ENCODE measurements at places on chromosomes 2 and 18.

DNA sequence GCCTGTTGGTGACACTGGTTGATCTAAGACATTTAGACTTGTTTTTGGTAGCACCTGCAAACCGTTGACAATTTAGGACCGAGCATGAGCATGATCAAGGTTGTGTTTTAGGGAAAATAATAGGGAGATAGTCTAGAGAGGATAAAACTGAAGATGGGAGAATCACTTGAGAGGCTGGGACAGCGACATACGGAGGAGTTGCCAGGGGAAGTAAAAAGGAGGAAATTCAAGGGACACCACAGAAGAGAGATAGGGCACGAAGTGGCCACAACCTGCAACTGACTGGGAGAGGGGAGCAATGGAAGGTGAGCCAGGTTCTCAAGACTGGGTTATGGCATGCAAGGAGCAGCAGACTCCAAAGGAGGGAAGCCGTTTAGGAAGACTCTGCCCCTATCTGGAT is 1.4 kb upstream of the ATP8B1 start:
- peak; percentile 0 for DNase-seq

DNA sequence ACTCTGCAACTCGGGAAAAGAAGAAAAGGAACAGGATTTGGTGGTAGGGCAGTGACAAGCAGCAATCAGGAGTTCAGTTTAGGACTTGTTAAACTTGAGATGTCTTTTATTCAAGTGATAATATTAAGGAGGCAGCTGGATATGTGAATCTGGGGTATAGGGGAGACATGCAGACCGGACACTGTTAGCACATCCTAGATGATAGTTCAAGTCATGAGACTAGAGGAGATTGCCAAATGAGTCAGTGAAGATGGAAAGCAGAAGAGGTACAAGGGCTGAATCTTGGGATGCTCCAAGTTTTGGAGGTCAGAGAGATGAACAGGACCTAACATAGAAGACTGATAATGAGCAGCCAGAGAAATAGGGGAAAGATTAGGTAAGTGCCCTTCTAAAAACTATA is 69.5 kb upstream of the PSME4 start:
- no peak for DNase-seq

GRCh38 chr2:195313962-195314361 is 343.1 kb upstream of the SLC39A10 start:
- DNase-seq, result no peak

DNA sequence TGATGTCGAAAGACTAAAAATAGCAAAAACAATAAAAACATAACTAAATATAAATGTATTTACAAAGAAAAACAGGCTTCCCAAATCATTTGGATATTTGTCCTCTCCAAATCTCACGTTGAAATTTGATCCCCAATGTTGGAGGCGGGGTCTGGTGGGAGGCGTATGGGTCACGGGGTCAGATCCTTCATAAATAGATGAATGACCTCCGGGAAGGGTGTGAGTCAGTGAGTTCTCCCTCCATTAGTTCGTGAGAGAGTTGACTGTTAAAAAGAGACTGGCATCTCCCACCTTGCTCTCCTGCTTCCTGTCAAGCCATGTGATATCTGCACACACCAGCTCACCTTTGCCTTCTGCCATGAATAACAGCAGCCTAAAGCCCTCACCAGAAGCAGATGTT is 703.0 kb downstream of the TMEM182 start:
- DNase-seq, result no peak

DNA sequence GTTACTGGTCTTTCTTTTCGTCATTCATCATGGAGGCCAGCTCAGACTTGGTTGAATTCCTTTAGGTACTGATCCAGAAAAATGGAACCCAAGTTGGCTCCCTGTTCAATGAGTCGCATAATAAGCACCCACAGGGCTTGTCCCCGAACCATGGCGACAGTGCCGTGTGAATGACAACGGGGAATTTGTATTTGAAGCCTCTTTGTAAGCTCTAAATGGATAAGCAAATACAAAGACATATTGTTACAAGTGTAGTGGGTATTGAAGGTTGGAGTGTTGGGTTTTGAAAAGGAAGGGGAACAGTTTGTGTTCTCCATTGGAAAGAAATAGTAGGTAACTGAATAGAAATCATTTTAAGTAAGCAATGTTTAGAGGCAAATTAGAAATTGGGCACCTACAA is 288.9 kb downstream of the SLC4A3 start:
- DNase-seq, result no peak

GRCh38 chr2:150134223-150134857 is 353.1 kb downstream of the RND3 start:
- DNase-seq, result no peak

DNA sequence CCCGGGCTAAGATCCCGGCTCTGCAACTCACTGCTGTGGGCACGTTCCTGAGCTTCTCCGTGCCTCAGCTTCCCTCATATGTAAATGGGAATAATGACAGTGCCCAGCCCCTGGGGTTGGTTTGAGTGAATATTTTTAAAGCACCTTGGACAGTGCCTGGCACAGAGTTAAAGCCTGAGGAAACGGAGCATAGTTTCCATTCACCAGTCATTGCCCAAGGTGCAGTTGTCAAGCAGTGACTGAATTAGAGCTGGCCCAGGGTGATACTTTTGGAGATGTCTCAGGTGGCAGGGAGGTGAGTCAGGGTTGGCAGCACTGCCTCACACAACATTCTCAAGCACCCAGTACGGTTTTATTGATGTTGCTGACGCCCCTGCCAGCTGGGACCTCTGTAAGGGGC is 12.2 kb downstream of the TMEM177 start:
- DNase-seq, result no peak

DNA sequence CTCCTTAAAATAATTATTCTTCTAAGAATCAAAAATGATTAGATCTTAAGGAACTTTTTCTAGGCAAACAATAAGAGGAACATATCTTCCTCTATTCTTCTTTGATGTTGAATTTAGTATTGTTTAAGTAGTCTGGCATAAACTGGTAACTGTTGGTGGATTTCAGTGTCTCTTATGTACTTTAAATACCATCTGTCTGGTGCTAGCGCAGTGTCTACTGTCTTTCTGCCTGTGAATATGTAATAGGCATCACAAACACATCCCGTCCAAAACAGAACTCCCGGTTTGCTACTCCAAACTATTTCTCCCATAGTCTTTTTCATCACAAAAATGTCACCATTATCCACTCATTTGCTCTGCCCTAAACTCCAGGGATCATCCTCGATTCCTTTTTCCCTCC is 281.7 kb downstream of the PHLPP1 start:
- no peak for DNase-seq

DNA sequence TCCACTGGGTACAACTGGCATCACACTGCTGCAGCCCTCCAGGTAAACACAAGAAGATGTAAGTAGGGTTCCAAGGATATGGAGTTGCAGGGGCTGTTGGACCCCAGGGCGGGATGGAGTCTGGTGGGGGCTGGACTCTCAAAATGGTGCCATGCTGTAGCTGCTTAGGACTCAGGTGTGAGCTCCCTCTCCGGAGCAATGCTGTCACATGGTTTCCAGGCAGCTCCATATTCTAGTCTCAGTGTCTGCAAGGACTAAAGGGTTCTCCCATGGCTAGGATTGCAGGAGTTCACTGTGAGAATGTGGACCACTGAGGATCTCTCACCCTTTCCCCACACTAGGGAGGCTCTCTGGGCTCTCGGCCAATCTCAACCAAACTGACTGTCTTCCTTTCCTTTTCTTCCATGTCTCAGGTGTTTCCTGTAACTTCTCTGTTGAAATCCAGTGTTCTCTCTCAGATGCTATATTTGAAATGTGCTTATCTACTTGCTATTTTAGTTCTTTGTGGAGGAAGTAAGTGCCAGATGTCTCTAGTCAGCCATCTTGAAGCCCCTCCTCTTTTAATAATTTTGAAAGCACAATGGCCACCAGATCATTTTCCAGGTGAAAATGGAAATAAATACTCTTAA is 57.6 kb downstream of the CCNT2 start:
- DNase-seq, result no peak

DNA sequence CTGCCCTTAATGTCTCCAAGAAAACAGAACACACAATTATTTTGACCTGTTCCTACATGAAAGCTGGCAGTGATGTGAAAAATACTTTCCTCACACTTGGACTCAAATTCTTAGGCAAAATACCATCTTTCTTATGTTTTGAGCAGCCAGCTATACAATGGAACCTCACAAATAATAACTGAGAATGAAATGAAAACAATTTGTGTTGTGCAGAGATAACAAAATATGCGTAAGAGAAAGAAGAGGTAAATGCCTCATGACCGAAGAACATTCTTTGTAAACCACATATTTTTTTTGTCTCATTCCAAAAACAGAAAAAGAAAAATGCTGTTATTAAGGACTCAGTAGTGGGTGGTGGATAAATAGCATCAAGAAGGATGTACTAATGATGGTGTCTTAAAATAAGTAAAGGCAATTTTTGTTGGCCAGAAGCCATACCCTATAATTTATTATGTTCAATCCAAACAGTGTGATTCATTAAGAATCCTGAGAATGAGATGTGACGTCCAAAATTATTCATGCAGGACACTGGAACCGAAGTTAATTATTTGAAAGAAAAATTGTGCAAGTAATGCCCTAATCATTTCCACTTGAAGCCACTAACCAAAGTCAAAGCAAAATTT is 193.0 kb upstream of the NETO1 start:
- no peak for DNase-seq

- DNase-seq, result no peak
These were observed 7.3 kb downstream of the COQ10B start for GRCh38 chr2:197460649-197461048.

DNA sequence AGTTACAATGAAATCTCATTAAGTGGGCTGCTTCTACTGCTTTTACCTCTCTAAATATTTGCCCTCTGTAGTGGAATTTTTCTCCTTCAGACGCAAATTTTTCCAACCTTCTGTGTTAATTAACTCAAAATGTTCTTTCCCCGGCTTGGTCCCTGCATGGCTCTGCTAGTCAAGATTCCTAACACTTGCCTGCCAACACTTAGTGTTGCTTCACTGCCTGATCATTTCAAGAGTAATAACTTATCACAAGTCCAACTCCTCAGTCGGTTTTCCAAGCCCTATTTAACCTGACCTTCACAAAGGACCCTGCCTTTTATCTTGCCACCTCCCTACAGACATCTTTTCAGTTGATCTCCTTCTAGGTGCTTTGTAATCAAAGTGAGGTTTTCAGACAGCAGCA is 142.7 kb downstream of the HRH4 start:
- DNase-seq, result no peak

- no peak for DNase-seq
These were observed 14.8 kb upstream of the CXCR4 start for GRCh38 chr2:136132825-136133155.

DNA sequence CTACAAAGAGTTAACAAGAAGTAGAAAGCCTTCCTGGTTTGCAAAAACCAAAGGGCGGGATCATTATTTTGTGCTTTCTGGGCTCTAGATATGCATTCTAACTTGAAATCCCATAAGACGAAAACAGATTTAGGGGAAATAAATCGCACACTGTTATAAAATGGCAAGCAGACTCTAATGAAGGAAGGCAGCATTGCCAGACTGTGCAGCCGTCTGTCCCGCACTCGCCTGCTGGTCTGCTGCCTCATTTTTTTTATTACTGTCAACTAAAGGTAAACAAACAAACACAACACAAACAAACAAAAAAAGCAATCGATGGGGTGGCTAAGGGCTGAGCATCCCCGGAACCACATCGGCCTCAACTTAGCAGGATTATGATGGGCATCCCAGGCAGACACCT is 24.4 kb downstream of the ZNF521 start:
- DNase-seq, result no peak

- DNase-seq, result no peak
These were observed 87.4 kb downstream of the FAM210A start for GRCh38 chr18:13638719-13639595.

DNA sequence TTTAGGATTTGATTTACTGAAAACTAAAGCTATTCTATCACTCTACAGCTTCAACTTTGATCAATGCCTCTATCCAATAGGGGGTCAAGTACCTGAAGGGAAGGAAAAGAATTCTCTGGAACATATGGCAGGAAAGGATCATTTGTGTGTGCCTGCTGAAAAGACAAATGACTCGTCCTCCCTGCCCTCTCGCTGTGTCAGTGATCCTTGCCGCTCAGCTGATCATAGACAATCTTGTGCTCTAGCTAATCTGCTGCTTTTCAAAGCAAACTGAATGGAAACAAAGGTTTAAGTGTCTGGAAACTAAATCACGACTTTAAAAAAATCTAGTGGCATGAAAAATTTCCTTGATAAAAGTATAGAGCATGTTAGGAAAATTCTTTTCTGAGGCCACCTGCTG is 75.6 kb upstream of the CPO start:
- DNase-seq, result no peak

GRCh38 chr18:13076886-13077285 is 85.7 kb downstream of the CEP192 start:
- DNase-seq, result no peak

DNA sequence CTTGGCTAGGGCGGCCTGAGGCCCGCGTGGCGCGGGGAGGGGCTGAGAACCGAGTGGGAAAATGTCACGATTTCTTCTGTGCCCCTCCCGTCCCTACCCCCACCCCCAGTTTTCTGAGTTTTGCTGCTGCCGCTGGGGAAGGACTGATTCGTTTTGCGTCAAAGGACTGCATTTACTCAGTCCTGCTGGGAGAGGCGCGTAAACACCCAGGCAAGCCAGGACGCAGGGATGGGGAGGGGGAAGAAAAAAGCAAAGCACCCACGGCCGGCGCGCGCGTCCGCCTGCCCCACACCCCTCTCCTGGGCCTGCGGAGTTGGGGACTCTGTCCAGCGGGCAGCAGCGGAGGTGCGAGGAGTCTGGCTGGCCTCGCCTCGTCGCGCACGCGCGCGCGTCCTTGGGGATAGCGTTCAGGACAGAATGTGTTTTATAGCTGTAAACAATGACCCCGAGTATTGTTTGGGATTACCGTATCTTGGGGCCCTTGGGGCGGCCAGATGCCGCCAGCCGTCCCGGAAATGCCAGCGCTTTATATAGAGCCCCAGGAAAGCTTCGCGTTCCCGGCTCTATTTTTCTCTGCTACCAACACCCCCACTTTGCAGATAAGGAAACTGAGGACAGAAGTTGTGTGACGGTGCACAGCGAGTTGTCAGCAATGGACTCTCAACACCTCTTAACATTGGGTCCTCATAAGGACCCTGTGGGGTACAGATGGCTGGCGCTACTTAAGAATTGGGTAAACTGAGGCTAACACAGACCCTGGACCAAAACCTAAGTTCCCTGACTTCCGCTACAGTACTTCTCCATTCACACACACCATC is 1.7 kb upstream of the FOSL2 start:
- DNase-seq, result no peak

DNA sequence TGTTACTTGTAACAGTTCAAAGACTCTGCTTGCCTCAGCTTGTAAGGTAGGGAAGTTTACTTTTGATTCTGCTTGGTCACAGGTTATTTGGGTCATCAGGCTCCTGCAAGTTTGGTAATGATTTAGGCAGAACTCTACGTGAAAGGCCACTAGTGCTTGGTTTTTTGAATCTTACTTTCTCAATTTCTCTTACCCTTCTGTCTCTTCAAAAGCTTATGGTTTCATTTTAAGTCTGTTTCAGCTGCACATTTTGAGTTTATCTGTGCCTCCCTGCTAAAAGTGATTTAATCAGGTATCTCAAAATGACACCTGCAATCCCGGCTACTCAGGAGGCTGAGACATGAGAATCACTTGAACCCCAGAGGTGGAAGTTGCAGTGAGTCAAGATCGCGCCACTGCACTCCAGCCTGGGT is 26.3 kb upstream of the MOCOS start:
- DNase-seq, result no peak

All from AML-193 (cell line).